Bronchus fibroblast of lung (primary cell): ENCODE measurements at places on chromosomes 1 and 21. TPM values are rescaled to one million over a fixed set of nuclear protein-coding genes. Genes with fewer than 3 reads are reported as not detected.

Gene CHI3L1
- total RNA-seq: 0.50 and 0.59 TPM in 2 replicates

Gene ZNF593OS
- not detected in 2 replicates for total RNA-seq

Gene AMY2B
- total RNA-seq: 0.50 and 1.6 TPM in 2 replicates

Gene PLXNA2
- 5.5 and 6.2 TPM in 2 replicates for total RNA-seq

Gene MX2
- 0.45 and 1.5 TPM in 2 replicates for total RNA-seq

Gene PIGR
- total RNA-seq: not detected in 2 replicates
